NCI-H774 (cell line): ENCODE measurements at places on chromosomes 7 and 10.

DNA sequence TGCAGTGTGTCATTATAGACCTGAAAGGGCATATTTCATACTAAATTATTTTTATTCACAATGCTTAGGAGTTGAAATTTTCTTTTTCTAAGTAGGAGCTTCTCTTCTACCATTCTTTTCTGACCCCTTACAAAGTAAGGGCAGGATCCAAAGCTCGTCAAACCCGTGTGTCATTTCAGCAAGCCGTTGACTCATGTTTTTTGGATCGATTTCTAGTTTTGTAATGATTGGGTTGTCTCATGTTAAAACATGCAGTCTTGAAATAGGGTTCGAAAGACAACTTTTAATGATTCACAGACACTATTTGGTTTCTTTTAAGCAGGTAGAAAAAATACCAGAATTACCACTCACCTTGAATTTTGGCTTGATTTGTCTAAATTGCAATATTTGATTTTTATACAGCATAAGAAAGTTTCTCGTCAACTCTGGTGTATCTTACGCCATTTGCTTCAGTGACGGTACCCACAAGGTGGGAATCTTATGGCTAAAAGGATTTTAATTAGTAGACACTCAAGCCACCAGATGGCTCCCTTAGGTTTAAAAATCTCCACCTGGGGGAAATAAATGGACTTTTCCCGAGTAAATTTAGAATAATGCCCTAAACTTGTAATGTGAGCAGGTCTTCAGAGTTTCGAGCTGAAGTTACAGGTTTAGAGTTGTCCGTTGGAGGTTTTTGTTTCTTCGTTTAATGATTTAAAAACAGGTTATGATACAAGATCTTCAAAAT lies 283.4 kb downstream of the CCDC3 start:
- no peak for DNase-seq

DNA sequence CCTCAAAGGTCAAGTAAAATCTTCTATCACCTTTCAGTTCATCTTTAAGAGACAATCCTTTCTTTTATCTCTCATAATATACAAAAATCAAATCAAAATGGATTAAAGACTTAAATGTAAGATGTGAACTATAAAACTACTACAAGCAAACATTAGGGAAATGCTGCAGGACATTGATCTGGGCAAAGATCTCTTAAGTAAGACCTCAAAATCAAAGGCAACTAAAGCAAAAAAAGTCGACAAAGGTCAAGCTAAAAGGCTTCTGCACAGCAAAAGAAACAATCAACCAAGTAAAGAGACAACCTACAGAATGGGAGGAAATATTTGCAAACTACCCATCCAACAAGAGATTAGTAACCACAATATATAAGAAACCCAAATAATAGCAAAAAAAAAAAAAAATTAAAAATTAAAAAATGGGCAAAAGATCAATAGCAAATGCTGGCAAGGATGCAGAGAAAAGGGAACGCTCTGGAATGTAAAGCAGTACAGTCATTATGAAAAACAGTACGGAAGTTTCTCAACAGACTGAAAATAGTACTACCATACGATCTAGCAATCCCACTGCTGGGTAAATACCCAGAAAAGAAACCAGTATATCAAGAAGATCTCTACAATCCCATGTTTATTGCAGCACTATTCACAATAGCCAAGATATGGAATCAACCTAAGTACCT lies 41.7 kb downstream of the TNPO3 start:
- DNase-seq = no peak

DNA sequence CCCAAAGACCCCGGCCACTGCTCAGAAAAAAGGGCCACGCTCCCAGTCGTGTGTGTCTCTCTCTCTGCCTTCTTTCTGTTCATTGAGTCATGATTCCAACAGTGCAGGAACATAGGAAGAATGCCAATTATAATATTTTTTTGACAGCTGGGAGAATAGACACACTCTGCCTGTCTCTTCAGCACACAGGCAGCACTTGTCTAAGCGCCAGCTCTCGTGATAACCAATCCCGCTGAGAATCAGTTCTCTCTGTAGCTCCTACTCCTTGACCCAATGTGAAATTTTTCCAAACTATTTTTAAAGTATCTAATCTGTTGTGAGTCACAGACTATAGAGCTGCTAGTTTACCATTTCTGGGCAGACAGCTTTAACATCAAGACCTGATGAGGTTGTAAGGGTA lies 145.7 kb upstream of the RHEB start:
- no peak for DNase-seq

GRCh38 chr7:94949532-94949931 lies 42.1 kb downstream of the PPP1R9A start:
- DNase-seq = no peak

GRCh38 chr7:99218406-99219184 lies 10.7 kb upstream of the KPNA7 start:
- DNase-seq = no peak

DNA sequence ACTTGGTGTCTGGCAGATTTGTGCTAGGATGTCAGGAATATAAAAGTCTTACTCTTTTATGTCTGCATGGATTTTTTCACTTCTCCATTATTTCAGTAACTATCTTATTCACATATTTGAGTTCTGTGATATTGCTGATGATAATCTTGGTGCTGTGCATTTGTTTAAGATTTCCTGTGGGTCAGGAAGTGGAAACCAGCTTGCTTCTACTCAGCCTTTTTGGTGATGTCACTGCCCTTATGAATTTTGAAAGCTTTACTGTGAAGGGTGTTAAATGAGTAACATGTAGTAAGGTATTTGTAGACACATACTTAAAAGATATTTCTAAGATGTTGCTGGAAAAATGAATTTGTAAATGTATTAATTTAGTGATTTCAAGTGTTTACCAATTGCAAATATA lies 69.5 kb upstream of the VOPP1 start:
- DNase-seq = no peak

- no peak for DNase-seq
Measured at GRCh38 chr7:20030417-20030816, 186.8 kb downstream of the MACC1 start.

GRCh38 chr10:45282061-45282460 lies 33.3 kb downstream of the OR13A1 start:
- no peak for DNase-seq

GRCh38 chr7:82841828-82842227 lies 320.9 kb downstream of the PCLO start:
- no peak for DNase-seq

DNA sequence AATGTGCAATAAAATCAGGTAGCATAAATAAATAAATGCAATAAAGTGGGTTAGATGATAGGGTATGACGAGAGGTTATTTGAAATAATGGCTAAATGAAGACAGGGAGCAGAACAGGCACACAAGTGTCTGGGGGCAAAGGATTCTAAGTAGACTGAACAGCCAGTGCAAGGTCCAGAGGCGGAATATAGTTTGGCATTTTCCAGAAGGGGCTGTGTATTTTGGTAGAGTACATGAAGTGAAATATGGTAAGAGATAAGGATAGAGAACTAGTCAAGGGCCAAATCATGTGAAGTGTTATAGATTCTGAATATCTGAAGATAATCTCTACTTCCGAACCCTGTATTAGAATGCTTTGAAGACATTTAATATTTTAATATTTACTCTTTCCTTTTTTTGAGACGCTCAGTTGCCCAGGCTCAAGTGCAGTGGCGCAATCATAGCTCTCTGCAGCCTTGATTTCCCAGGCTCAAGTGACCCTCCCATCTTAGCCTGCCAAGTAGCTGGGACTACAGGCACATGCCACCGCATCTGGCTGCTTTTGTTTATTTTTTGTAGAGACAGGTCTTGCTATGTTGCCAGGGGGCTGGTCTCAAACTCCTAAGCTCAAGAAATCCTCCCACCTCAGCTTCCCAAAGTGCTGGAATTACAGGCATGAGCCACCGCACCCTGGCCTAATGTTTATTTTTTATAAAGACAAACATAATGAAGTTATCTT lies 44.4 kb upstream of the CD36 start:
- no peak for DNase-seq

DNA sequence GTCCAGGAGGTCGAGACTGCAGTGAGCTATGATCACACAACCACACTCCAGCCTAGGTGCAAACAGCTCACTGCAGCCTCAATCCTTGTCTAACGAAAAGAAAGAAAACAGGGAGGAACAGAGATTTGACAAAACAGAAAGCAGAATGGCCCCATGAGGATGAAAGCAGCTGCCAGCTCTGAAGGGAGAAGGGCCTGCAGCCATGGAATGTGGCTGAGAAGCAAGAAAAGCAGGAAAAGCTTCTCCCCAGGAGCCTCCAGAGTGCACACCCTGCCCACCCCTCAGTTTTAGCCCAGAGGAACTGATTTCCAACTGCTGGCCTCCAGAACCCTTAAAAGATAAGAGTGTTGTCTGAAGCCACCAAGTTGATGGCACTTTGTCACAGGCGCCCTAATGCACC lies 13.0 kb downstream of the ESYT2 start:
- DNase-seq = no peak
